ENCODE measurements at places on chromosomes 6 and 20.

GRCh38 chr6:104640150-104640700 lies 219.5 kb downstream of the HACE1 start:
- DNase-seq, result no peak

- DNase-seq, result no peak
Measured at GRCh38 chr20:36481380-36482043, 59.8 kb upstream of the MYL9 start.

DNA sequence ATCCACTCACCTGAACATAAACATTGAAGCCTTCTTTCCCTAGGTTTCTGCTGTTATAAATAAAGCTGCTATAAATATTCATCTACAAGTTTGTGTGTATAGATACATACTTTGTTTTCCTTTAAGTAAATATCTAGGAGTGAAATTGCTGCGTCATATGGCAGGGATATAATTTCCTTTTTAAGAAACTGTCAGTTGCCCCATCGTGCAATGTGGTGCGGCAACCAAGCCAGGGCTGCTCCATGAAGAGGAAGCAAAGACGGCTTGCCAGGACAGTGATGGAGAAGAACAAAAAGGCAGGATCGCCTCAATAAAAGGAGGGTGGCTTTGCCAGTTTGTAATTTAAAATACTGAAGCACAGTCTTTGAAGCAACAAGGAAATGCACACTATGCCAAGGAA lies 36.6 kb downstream of the CITED2 start:
- DNase-seq, result no peak

GRCh38 chr6:124993327-124993726 lies 31.1 kb downstream of the RNF217 start:
- no peak for DNase-seq

DNA sequence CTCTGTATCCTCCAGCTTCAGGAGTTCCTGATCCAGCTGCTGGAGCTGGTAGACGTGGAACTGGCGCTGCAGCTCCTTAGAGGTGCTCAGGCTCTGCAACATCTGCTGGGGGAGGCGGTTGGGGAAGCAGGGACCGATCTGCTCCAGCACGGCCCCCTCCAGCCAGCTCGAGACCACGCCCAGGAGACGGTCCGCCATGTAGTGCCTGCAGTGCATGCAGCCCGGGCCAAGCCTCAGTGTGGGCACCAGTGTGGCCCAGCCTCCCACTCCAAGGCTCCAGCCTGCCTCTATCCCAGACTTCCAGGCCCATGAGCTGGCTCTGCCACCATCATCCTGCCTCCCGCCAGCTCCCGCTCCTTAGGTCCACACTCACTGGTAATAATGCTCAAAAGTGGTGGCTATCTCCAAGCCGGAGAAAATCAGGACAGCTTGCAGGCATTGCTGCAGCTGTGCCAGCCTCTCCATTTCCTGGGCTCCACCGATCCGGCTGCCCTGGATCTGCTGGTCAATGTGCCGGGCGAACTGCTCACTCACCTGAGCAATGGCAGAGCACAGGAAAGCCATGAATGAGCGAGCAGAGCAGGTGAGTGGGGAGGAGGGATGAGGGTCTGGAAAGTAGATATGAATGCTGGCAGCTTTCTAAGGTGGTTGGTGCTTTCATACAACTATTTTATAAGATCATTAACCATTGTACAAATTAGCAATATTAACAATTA lies 13.0 kb downstream of the CUL7 start:
- DNase-seq, result no peak

DNA sequence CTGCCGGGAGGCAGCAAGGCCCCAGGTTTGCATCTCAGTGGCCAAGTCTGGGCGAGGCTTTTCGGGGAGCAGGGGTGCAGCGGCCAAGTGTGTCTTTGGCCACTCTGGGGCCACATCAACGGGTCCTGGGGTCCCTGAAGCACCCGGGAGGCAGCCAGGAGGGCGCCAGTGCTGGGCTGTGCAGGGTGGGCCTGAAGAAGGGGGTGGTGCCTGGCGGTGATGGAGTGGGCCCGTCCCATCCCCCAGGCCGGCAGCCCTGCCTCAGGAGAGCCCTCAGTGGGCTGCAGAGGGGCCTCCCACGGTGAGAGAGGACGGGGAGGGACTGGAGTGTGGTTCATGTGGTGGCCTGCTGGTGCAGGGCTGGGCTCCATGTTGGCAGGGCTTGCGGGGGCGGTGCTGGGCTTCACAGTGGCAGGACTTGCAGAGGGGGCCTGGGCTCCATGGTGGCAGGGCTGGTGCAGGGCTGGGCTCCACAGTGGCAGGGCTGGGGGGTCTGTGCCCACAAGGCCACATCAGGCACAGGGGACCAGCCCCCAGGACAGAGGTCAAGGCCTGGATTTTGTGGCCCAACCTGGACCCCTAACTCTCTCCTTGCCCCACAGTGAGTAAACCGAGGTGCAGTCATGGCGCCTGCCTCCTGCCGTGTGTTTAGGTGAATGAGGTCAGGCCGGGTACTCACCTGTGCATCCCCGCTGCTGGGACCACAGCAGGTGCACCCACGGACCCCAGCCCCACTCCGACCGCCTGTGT lies 10.5 kb upstream of the BHLHE23 start:
- DNase-seq, result no peak

DNA sequence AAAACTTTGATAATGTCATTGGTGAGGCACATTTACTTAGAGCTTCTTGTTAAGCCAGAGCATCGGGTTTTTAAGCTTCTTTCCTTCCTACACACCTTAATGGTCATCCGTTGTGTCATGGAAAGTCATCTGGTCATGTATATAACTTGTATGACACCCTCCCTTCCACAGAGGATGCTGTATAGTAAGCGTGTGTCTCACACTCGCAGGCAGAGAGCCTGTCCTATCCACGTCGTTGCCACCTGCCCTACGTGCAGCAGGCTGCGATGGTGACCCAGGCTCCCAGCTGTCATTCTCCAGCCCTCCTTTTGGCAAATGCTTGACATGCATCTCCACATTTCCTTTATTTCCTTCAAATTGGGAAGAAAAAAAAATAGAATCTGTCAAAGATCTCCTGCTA lies 85.6 kb downstream of the MYB start:
- no peak for DNase-seq

DNA sequence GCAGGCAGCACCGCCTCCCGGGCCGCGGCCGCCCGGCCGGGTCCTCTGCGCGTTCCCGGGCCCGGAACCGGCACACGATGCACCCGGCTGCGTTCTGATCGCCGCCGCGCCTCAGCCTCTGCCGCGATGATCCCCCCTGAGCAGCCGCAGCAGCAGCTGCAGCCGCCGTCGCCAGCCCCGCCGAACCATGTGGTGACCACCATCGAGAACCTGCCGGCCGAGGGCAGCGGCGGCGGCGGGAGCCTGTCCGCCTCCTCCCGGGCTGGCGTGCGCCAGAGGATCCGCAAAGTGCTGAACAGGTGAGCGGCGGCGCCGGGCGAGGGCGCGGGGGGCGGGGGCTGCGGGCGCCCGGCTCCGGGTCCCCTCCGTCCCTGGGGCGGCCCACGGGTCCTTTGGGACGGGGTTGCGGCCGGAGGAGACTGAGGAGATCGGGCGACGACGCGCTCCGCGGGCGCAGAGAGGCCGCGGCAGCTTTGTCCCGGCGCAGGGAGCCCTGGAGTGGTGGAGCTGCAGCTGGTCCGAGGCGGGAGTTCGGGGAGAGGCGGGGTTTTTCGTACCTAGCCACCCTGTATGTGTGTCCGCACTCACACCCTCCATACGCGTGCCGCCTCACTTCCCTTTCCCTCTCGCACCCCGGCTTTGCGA lies 659 bp downstream of the SLC35F1 start:
- no peak for DNase-seq

GRCh38 chr6:122678841-122679240 lies 68.6 kb downstream of the PKIB start:
- no peak for DNase-seq

DNA sequence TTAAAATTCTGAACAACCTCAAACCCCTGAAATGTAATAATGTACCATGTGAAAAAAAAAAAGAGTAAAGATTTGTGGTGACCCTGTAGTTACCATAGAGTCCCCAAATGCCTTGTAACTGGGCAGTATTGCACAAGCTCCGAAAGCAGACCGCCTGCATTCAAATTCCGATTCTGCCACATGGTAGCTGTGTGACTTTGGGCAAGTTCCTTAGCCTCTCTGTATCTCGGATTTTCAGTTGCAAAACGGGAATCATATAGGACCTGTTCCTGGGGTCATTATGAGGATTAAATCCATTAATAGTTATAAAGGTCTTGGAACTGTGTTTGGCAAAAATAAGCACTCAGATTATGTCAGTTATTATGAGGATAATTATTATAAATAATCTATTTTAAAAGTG lies 43.6 kb downstream of the TSPYL4 start:
- DNase-seq, result no peak

DNA sequence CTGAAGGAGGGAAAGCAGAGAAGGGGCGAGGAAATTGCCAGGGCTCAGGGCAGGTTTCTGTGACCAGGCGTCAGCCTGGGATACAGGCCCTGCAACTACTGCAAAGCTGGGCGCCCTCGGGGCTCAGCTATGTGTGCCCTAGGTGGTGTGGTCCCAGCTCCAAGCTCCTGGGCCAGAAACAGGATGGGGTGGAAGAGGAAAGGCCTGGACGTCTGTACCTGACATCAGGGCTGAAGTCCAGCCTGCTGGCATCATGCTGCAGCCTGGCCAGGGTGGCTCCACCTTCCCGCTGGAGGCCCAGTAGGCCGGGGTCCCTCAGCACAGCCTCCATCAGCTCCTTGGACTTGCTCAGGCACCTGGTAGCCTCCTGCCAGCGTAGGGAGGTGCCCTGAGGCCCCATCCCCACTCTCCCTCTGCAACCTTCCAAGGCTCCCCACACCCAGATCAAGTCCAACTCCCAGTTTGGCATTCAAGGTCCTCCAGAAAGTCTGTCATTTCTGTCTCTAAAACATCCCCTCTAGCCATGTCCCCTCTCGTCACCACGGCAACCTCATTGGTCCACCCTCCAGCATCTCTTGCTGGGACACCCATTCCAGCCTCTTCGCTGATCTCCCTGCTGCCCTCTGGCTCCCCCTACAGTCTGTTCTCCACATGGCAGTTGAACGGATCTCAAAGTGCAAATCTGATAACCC lies 38.2 kb downstream of the KIAA1755 start:
- DNase-seq, result peak; percentile 53

Measured in amniotic stem cell (primary cell).